ENCODE measurements at places on chromosomes 12 and 14. TPM values are rescaled to one million over a fixed set of nuclear protein-coding genes. Genes with fewer than 3 reads are reported as not detected.

The TAS2R50 gene
- total RNA-seq, result not detected

The OVCH1 gene
- not detected for total RNA-seq

The KRT73 gene
- 0.20 TPM for total RNA-seq

The CCDC59 gene
- total RNA-seq, result 93.9 TPM

The OR4E2 gene
- not detected for total RNA-seq

Data from activated CD8-positive, alpha-beta T cell treated with anti-CD3 and anti-CD28 coated beads for 36 hours (primary cell).